PC-3 (cell line): ENCODE measurements at places on chromosomes 1 and 21.

DNA sequence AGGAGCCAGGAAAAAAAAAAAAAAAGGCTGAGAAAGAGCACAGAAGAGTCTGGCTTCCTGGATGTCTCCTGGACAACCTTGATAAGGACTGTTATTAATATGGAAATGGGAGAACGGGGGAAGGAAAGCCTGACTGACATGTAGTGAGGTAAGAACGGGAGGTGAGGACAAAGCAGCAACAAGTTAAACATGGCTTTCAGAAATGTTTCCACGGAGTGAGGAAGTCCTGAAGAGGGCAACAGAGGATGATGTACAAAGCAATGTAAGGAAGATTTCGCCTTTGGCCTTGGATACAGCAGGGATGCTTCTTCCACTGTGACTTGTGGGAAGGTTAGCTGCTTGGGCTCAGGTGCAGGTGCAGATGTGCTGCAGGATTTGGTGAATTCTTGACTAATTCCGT, 11.9 kb upstream of the NIBAN1 start:
- H3K4me3 ChIP-seq: no peak overlapping the region
- H3K4me1 ChIP-seq: no peaks in the 10 kb centered on the region
- peak; percentile 57 for DNase-seq
- H3K27me3 ChIP-seq: no peaks in the 10 kb centered on the region
- H3K27ac ChIP-seq: no peak overlapping the region

DNA sequence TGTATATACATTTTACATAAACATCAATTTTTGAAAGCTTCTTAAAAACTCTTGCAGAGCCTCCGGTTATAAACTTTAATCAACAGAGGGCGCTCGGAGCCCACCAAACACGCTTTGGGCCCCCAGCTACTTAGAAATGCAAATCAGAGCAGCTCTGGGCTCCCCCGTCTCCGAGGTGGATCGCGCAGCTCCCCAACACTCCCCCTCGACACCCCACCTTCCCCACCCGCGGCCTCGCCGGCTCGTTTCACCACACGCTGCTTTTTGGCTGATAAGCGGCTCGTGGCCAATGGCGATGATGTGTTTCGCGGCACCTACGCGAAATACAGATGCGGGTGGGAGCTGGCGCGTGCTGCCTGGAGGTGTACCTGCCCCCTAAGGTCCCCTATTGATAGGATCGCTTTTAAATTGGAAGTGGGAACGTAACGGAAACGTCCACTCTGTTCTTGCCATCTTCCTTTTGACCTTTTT, 1.7 kb upstream of the KIF26B start:
- no peak overlapping the region for H3K27ac ChIP-seq
- peaks cover 68% of the 10 kb centered on the region for H3K27me3 ChIP-seq
- peaks cover 30% of the 10 kb centered on the region for H3K4me1 ChIP-seq
- peak; percentile 82 for DNase-seq
- peak overlapping the region; percentile 65 for H3K4me3 ChIP-seq
- no peaks in the 10 kb centered on the region for H3K36me3 ChIP-seq

DNA sequence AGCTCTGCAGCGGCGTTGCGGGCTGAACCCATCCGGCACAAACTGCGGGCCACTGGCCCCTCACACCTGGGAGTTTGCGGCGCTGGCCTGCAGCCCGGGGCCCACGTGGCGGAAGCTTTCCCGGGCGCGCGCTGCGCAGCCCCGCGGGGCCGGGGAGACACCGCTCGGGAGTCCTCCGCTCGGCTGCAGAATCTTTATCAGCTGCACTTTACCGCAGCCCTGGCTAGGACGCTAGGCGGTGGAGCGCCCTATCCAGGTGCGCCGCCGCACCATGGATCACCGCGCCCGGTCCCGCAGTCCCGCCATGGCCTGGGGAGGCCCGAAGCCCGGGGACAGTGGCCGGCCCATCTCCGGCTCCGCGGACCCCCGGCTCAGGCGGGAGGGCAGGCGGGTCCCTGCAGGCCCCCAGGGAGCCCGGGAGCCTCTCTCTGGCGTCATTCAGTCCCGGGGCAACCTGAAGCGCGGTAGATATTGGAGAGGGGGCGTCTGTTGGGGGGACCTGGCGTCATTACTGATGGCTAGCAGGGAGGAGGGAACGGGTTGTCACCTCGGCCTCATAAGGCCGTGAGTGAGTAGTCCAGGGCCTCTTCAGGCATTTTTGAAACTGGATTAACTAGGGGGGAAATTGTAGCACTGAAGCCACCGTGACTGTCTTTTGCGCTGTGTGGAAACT, 5.7 kb upstream of the OLIG2 start:
- no peak for DNase-seq
- no peak overlapping the region for H3K4me3 ChIP-seq
- no peaks in the 10 kb centered on the region for H3K4me1 ChIP-seq
- peaks cover 64% of the 10 kb centered on the region for H3K27me3 ChIP-seq

- H3K27me3 ChIP-seq: no peaks in the 10 kb centered on the region
- DNase-seq: peak; percentile 30
- no peaks in the 10 kb centered on the region for H3K36me3 ChIP-seq
- peak overlapping the region; percentile 65 for H3K4me3 ChIP-seq
- H3K27ac ChIP-seq: no peak overlapping the region
These were observed 4.5 kb downstream of the C1orf232 start for GRCh38 chr1:26164036-26164860.

DNA sequence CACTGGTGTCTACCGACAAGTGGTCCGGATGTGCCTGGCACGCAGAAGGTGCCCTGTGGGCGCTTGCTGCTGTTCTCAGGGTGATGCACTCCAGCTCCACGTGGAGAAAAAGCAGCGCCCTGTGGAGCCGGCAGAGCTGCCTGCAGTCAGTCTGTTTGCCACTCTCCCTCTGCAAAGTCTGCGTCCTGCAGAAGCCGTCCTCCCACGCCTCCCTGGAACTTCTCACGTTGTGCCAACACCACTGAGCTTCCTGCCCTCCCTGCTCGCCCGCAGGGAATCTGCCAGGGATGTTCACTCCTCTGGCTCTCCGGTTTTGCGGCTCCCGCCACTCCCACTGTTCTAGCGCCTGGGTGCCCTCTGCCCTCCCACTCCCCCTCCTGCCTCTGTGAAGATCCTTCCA, 19.8 kb upstream of the UBXN10 start:
- peak overlapping the region; percentile 89 for H3K27ac ChIP-seq
- peak; percentile 82 for DNase-seq
- 0 out of 2 replicates have a peak overlapping the region, but pooled peaks have one; percentile 25 for H3K4me3 ChIP-seq
- H3K4me1 ChIP-seq: peaks cover 30% of the 10 kb centered on the region

GRCh38 chr1:160836561-160836960, 26.1 kb downstream of the CD244 start:
- DNase-seq: no peak
- no peak overlapping the region for H3K27ac ChIP-seq
- no peaks in the 10 kb centered on the region for H3K27me3 ChIP-seq
- H3K4me3 ChIP-seq: no peak overlapping the region
- peaks cover 15% of the 10 kb centered on the region for H3K4me1 ChIP-seq

DNA sequence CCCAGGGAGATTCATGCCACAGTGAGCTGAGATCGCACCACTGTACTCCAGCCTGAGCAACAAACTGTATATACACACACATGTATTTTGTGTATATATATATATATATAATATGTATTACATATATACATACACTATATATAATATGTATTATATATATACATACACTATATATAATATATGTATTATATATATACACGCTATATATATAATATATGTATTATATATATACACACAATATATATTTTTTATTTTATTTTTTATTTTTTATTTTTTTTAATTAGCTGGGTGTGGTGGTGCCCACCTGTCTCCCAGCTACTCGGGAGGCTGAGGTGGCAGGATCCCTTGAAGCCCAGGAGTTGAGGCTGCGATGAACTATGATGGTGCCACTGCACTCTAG, 9.3 kb downstream of the TP73 start:
- H3K4me3 ChIP-seq: no peak overlapping the region
- H3K27me3 ChIP-seq: peaks cover 25% of the 10 kb centered on the region
- H3K27ac ChIP-seq: no peak overlapping the region
- no peak for DNase-seq
- no peaks in the 10 kb centered on the region for H3K4me1 ChIP-seq
- H3K36me3 ChIP-seq: no peaks in the 10 kb centered on the region

- peak overlapping the region; percentile 73 for H3K27ac ChIP-seq
- H3K4me1 ChIP-seq: peaks cover 15% of the 10 kb centered on the region; the same call in 1 of the 2 replicates
- H3K27me3 ChIP-seq: no peaks in the 10 kb centered on the region
- peaks cover 62% of the 10 kb centered on the region for H3K36me3 ChIP-seq
These were observed 29.8 kb downstream of the HYI start for GRCh38 chr1:43423672-43424550.

DNA sequence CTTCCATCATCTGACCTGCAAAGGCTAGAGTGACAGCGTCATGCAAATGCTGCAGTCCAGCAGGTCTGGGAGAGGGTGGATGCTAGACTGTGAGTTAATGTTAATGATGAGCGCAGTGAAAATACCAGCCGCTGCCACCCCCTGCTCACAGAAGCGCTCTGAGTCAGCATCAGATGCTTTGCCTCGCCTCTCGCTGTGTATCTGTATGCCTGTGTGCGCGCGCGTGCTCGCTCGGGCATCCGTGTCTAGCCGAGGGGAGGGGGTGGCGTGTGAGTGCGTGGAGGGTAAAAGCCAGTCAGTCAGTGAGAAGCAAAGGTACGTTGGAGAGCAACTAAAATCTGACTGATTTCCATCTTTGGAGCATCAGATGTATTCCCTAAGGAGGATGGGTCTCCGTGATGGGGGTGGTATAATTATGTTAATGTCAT, 858.7 kb downstream of the USP25 start:
- H3K27ac ChIP-seq: no peak overlapping the region
- H3K36me3 ChIP-seq: no peaks in the 10 kb centered on the region
- peak; percentile 28 for DNase-seq
- H3K27me3 ChIP-seq: no peaks in the 10 kb centered on the region
- peak overlapping the region; percentile 32; the same call in 1 of the 2 replicates for H3K4me3 ChIP-seq

GRCh38 chr1:14128096-14128495, 428.1 kb downstream of the PRDM2 start:
- H3K4me3 ChIP-seq: no peak overlapping the region
- H3K36me3 ChIP-seq: no peaks in the 10 kb centered on the region
- DNase-seq: peak; percentile 65
- no peaks in the 10 kb centered on the region for H3K27me3 ChIP-seq
